ENCODE measurements at places on chromosomes 2 and 18.

- no peak for DNase-seq
These were observed 19.1 kb upstream of the SERPINE2 start for GRCh38 chr2:224058048-224058775.

GRCh38 chr18:74797577-74798151 lies 200.0 kb downstream of the ZNF407 start:
- DNase-seq = no peak

DNA sequence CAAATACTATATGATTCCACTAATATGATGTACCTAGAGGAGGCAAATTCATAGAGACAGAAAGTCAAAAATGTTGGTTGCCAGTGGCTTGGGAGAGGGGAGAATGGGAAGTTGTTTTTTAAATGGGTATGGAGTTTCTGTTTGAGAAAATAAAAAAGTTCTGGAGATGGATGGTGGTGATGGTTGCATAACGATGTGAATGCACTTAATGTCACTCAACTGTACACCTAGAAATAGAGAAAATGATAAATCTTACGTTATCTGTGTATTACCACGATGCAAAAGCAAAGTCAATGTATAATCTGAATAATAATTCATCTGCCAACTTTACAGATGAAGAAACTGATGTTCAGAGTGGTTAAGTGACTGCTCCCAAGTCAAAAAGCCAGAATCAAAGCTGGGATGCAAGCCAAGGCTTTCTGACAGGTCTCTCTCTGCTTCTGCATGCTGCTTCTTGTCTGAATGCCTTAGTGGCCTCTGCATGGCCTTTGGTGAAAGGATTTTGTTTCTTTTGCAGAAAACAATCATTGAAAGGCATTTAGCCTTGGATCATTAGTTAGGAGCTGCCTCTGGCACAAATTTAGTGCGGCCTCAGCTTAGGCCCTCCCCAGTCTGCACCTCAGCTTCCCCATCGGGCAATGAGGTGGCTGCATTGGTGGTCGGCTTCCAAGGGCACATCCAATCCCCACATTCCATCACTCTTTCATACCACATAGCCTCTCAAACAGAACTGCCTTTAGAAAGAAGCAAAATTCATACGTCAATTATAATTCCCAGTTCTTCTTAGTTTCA lies 46.5 kb upstream of the MYCN start:
- DNase-seq = no peak

- no peak for DNase-seq
These were observed 327.7 kb downstream of the RAD51AP2 start for GRCh38 chr2:17190527-17190926.

DNA sequence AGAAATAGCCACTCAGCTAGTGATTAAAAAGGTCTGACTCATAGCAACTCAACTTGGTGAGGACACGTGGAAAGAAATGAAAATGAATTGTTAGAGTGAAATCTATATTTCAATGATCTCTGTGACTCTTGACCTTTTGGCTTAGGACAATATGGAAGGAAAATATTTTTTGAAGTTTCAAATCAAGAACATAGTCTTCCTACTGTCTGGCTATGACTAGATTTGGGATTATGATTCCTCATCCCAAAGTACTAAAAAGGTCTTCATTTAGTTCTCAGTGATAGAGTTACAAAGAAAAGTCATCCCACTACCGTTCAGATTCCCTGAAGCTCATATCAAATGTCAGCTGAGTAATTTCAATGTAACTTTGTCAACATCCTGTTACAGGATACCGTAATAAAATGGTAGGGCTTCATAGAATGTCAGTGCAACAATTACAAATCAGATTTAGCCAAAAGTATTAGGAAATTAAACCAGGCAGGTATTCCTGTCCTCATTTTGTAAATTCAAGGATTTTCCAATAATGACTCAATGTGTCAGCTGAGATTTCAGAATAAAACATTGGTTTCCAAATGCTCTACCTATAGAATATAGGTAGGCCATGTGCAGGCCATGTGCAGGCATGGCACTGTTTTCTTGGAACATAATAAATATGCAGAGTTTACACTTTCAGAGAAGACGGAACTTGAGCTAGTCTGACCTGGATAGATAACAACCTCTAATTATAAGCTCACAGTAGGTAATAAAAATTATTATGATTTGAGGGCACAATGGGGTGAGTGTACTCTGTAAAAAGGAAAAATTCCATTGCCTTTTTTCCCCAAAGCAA lies 36.0 kb downstream of the ANKRD29 start:
- DNase-seq = no peak

DNA sequence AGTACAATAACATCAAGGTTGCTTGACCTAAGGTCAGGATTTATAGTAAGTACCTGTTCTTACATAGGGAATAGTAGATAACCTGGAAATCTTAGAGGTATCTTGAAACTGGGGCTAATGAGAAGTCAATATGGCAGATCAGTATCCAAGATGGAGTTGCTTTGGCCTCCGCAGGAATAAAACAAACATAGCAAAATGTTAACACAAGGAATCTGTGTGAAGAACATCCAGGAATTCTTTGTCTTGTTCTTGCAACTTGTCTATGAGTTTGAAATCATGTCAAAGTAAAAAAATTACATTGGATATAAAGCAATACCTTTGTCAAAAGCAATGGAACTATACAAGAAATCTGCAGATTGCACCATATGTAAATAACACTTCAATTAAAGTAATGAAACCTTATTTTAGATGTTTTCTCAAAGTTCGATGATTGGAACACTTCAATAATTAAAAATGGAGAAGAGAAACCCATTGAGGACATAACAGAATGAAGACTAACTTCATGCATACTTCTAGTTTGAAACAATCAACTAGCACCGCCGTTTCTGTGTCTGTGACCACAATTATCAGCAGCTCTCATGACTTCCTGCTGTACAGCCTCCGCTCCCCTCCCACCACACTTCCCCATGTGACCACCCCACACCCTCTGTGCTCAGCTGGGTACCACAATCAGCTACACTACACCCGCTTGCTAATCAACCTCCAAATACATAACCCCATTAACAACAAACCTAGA lies 27.6 kb downstream of the C2orf76 start:
- peak; percentile 67 for DNase-seq

DNA sequence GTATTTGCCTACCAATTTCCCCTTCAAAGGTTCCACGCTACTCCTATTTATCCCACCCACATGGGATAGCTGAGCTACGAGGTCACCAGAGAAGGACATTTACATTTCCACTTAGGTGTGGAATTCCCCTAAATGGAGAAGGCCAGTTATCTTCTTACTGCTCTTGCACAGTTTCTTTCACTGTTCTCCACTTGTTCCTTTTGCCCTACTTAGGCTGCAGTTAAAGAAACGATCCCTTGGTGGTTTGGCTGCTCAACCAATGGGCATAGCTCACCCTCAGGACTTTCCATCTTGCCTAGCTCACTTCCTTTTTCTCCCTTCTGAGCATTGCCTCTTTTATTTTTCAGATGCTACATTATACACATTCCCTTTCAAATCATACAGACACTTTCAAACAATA lies 11.2 kb upstream of the NABP1 start:
- no peak for DNase-seq

GRCh38 chr2:36516136-36516870 lies 81.7 kb downstream of the FEZ2 start:
- DNase-seq = no peak

DNA sequence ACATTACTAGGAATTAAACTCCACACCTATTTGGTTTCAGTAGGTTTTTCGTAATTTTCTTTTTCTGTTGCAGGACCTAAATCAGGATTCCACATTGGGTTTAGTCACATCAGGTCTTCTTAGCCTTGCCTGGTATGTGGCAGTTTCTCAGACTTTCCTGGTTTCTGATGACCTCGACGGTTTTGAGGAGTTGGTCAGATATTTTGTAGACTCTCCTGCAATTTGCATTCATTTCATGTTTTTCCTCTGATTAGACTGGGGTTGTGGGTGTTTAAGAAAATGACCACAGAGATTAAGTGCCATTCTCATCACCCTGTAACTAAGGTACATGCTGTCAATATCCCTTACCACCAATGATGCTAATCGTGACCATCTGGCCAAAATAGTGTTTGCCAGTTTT lies 97.3 kb upstream of the ST6GAL2 start:
- DNase-seq = no peak

DNA sequence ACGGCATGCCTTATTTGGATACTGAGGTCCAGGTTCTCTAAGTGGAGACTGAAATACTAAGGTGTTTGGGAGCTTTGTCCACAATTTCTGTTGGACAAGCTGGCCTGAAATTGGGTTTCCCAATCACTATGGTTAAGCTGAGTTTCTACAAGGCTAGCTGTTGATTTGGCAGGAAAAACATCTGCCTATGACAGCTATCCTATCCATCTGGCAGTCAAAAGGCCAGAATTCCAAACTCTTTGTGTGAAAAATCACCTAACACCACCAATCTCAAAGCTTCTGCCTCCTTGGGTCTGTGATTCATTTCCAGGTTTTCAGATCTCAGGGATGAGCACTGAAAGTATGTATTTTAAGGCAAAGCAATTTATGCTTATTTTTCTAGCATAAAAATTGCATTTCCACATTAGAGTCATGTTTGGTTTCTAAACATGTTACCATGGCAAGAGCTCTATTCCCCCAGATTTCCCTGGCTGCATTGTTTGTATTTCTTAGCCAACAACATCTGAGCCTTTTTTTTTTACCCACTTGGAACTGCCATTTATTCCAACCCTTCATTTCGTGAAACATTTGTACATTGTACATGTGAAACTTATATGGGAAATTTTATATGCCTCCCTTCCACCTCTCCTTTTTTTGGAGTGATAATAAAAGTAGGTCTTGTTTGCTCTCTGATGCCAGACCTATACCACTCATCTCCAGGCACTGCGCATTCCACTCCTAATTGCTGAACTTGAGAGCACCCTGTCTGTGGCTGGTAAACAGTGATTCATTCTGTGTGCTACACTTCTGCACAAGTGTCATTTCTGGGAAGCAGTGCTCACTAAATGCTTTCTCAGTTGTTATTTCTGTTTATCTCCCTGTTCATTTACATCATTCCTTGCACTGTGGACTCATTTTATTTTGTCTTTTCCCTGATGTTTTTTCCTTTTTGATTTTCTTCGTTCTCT lies 15.9 kb upstream of the CCDC85A start:
- DNase-seq = no peak

DNA sequence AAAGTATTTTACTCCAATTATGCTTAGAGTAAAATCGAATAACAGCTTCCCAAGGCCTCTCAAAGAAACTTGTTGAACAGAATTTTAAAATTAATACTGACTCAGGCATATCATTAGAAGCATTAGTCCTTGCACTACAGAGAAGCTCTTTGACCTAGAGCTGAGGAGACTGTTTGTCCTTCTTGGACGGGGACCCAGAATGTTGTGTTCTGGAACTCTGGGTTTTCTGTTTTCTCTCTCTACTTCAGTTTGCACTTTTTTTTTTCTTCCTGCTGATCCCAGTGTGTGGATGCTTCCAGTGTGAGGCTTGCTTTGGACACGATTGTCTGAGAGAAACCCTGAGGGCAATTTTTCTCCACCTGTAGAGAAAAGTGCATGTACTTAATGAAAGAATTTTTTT lies 847.6 kb downstream of the SOCS6 start:
- DNase-seq = no peak

GRCh38 chr2:3633982-3634595 lies 23.9 kb upstream of the ALLC start:
- no peak for DNase-seq

DNA sequence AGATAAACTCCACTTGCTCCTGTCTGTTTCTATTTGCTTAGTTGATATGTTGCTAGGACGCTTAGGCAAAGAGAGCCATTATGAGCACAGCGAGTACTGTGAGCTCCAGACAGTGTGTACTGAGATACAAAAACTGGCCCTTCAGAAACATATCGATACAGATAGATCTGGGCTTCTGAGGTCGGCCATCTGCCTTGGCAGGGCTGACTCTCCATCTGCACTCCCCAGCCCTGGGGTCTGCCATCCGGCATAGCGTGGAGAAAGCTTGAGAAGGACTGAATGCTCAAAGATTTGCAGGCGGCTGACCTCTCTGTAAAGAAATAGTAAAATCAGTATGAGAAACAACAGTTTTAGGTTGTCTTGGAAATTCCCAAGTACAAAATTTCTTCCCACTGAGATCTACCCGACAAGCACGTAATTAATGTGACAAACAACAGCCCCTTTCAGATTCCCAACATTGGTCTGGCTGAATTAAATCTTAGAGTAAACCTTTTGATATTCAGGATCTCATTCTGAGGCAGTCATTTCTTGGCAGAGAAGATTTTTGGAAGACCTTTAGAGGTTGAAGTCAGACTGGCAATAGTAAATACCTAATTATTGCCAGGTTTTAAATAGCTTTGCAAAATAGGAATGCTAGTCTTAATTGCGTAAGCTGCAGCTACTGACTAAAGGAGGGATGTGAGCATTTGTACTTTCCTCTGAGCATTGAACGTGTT lies 127.4 kb downstream of the CHST9 start:
- no peak for DNase-seq

DNA sequence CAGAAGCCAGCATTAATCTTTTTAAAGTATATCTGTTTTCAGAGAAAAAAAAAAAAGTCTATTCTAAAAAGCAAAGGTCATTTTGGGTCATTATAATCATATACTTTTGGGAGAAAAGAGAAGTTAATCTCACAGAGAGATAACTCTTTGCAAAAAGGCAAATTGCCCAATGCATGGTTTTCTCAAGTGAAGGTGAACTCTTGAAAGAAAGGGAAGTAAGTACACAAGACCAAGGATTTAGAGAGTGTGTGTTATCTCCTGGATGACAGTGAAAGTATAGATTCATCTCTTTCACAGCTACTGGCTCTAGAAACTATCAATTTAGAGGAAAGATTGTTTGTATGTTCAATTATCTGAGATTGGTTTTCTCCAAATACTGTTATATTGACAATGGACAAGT lies 151.4 kb downstream of the CD8B2 start:
- no peak for DNase-seq

DNA sequence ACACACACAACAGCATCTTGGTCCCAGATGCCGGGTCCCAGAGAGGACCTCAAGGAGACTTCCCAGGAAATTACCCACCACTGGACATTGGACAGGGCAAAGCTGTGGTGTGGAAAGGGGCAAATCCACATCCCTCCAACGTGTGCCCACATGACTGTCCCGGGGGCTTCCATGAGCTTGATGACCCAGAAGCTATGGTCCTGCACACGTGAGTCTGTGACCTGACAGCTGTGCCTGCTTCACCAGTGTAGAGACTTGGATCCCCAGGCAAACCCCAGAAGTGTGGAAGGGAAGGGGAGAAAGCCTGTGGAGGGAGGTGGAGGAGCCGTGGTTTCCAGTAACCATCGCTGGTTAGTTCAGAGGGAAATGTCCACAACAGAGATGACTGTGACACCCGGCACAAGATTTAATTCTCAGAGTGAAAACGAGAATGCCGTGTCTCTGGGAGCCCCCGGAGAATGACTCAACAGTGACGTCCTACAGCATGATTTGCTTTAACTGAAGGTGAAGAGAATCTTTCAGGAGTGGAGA lies 19.1 kb upstream of the GPR55 start:
- DNase-seq = peak; percentile 84

DNA sequence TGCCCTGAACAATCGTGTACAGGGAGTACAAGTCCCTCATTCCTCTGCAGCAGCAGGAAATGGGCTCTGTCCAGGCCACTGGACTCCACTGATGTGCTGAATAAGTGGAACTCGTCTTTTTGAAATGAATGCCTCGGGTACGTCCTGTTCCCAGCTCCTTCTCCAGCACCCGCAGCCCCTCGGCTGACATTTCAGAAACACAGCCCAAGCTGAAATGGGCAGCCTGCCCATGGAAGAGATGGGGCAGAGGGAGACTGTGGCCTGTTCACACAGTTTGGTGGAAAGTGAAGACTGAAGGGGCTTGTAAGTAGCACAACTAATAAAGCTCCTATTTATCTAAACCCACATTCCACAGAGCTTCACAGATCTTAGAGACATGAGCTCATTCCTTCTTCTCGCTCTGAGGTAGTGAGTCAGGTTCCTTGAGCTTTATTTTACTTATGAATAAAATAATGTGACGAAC lies 498.6 kb downstream of the TXNL1 start:
- DNase-seq = no peak

- no peak for DNase-seq
These were observed 81.6 kb downstream of the FBXO15 start for GRCh38 chr18:74066018-74066417.

Measured in GM13977 (cell line).